RPMI7951 (cell line): ENCODE measurements at places on chromosomes 1 and 21.

DNA sequence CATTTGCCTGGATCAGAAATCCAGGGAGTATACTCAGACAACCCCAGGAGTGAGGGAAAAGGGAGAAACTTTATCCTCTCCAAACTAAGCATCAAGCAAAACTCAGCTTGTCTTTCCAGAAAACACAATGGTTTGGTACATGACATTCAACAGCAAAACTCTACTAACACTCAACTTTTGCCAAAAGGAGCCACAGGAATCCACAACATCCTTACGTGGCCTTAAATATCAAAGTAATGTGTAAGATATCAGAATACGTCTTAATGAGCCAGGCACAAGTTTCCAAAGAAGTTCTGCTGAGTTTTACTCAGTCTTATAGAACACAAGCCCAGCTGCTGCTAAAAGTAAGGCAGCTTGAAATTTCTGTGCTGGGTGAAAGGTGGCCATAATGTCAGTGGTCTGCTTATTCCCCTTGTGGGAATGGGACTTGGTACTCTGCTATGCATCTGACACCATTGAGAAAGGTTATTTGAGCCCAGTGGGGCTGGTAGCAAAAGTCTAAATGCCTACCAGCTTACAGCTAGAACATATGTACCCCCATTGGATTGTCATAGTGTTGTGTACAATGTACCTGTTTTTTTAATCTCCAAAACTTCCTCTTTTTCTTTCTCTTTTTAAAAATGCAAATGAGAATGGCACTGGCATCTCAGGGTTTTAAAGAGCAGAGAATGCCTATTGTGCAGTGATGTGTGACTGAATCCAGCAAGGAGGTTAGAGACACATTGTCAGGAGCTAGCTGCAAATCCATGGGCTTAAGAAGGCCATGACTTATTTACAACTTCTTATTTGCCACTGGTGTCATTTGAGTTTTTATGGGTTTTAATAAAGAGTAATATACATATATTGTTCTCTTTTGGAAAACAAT, 62.0 kb upstream of the ST6GALNAC3 start:
- no peak for DNase-seq

GRCh38 chr1:46442317-46443161, 47.1 kb upstream of the DMBX1 start:
- peak; percentile 75 for DNase-seq

DNA sequence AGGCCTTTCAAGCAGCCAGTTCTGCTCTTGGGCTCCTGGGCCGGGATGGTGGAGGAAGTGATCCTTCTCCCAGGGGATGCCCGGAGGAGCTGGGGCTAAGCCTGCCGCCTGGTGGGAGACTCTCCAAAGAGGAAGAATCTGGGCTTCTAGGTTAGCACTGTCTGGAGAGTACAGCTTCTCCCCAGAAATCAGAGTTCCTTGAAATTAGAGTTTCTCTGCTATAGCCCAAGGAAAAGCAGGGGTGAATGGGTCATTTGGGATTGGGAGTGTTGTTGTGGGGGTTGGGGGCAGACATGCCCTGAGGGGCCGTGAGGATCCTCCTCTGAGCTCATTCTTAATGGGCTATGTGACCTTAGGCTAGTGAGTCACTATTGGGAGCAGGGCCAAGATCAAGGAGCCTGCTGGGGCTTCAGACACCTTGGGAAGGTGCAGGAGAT, 6.5 kb downstream of the LGR6 start:
- DNase-seq, result peak; percentile 77

- DNase-seq, result no peak
Observed at GRCh38 chr21:44377201-44377921, 23.9 kb downstream of the TRPM2 start.
